Astrocyte of the cerebellum (primary cell): ENCODE measurements at places on chromosomes 1 and 21.

- DNase-seq: no peak
Observed at GRCh38 chr1:118294875-118295642, 110.0 kb upstream of the SPAG17 start.

GRCh38 chr1:42736571-42737200 is 3.4 kb downstream of the CLDN19 start:
- DNase-seq: no peak

DNA sequence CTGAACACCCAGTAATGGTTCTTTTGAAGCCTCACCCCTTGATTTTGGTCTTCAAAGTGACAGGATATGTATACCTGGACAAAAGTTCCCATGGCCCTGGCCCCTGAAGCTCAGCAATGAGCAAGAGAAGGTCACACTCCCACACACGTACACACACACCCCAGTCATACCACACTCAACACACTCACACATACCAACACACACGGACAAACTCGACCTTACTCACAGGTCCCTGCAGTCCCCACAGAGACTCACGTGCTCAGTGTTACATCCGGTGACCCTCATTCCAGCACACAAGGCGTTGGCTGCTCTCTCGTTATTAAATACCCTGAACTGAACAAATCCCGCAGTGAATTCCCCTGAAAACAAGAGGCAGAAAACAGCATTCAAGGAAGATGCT is 5.9 kb downstream of the ITLN1 start:
- no peak for DNase-seq

DNA sequence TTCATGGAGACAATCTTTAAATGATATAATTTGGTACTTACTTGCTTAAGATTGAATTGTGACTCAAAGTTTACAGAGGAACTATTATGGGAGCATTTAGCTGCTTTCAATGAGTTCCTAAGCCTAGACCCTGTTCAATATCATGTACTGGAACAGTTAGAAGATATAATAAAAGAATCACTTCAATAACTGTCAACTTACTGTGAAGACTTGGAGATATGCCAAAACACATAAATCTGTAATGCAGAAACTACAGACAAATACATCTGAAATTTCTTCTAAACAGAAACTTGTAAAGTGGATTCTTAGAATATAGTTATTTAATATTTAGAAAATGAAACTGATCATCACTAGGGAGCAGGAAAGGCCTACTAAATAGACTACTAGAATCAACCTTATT is 259.3 kb downstream of the HLX start:
- DNase-seq: no peak

DNA sequence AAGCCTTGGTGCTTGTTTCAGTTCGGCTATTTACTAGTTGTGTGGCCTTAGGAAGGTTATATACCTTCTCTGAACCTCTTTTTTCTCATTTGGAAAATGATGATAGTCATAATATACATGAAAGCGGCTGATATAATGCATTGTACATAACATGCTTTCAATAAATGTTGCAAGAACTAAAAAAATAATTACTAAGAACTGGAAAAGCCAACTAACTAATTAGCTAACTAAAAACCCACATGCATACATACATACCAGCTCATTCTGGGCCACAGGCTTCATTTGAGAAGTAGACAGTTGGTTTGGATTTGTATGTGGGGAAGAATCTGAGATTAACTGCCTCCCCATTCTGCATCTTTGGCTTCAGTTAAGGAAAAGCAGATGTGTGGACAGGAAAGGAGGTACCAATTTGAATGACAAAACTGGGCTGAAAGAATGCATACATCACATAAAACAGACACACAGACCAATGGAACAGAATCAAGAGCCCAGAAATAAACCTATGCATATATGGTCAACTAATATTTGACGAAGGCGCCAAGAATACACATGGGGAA is 217.9 kb downstream of the TM2D1 start:
- DNase-seq: no peak

DNA sequence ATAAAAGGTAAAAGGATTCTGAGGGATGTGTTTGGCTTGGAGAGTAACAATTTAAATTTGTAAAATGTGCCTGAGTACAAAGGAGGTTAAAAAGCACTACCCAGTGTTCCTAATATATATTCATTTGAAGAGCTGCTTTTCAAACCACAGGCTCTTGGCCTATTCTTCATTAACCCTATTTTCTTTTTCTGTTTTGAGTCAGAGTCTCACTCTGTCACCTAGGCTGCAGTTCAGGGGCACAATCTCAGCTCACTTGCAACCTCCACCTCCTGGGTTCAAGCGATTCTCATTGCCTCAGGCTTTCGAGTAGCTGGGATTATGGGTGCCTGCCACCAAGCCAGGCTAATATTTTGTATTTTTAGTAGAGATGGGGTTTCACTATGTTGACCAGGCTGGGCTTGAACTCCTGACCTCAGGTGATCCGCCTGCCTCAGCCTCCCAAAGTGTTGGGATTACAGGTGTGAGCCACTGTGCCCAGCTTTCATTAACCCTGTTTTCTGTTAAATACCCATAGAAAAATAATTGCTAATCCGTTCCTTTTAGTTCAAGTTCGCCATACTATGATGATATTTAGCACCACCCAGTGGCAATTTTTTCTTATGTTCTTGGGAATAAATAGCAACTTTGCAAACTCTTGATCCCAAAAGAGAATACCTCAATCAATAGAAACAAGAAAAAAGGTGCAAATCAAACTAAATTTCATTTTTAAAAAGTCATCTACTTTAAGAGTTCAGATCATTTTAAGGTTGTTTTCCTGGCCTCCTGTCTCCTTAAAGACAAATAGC is 30.5 kb downstream of the ZBTB8OS start:
- no peak for DNase-seq

GRCh38 chr1:246280551-246280950 is 226.5 kb downstream of the SMYD3 start:
- peak; percentile 35 for DNase-seq

- no peak for DNase-seq
Observed at GRCh38 chr21:39367783-39368182, 18.9 kb upstream of the HMGN1 start.

GRCh38 chr1:52658795-52659194 is 25.8 kb downstream of the SHISAL2A start:
- no peak for DNase-seq

- peak; percentile 53 for DNase-seq
Observed at GRCh38 chr21:39125752-39126485, 57.3 kb downstream of the PSMG1 start.

- DNase-seq: no peak
Observed at GRCh38 chr1:65108025-65108642, 39.9 kb upstream of the AK4 start.

- DNase-seq: no peak
Observed at GRCh38 chr1:233549404-233549803, 64.5 kb upstream of the KCNK1 start.

DNA sequence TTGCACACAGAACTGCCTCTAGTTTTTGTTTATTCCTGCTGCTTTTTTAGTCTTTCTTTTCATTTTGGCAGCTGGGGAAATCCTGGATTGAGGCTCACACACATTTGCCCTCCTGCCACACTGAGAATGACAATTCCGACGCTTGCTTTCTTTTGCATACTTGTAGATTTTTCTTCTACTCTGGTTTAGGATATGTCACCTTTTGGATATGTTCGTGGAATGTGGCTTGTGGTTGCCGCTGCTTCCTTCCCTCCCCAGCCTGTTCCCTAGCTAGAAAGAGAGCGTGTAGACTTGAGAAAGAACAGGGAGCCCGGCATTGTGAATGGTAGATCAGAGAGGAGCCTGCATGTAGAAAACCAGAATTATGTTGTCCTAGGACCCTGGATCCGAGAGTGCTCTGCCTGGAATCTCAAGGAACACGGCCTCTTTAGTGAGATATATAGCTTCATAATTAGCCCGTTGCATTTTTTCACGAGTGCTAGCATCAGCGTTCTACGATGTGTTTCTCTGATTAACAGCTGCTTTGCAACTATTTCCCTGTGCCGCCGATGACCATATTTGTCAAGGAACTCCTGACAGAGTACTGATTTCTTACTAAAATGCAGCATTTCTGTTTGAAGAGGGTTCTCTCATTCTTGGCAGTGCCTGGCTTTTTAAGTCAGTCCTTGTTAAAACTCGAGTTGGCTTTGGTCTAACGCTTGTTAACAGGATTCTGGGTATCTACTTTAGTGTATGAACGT is 56.2 kb downstream of the PEX14 start:
- peak; percentile 70 for DNase-seq

- DNase-seq: no peak
Observed at GRCh38 chr1:203497269-203497777, 3.4 kb downstream of the OPTC start.

DNA sequence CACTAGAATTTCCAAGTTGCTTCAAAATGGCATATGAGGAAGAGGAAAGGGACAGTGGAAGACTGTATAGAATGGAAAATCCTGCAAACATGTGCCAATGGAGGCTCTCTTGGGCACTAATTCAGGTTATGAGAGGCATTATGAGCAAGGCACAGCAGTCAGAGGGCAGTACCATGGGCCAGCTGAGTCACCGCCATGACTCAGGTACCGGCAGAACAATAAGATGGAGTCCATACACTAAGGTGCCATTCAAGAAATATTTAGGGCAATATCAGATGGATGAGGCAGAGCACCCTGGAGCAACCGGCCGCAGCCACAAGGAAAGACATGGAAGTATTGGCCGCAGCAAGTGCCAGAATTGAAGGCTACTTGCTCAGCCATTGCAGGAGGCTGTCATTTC is 25.6 kb upstream of the VAV3 start:
- no peak for DNase-seq

- peak; percentile 8 for DNase-seq
Observed at GRCh38 chr1:97999320-97999719, 78.5 kb upstream of the DPYD start.

DNA sequence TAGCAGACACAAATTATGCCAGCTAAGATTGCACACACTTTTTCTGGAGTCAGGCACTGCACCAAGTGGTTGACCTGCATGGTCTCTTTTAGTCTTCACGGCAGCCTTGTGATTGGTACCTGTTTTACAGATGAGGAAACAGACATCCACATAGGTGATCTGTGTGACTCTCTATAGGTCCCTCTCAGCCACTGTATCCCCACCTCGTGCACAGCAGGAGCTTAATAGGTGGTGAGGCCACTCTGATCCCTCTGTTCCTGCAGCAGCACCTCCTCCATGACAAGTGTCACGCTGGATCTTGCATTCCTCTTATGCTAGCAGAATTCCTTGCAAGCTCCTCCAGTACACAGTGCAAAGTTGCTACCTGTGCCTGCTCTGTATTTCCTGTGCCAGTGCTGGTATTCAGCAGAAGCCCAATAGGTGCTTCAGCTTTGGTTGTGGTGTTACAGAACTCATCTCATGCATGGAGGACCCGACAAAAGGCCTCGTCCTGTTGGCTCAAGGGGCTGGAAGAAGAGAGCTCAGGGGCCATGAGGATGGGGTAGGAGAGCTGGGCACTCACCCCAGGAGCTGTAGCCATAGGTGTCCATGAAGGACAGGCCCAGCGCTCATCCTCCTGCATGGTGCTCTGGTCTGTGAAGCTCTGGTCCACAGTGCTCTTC is 546.7 kb downstream of the PTPRU start:
- DNase-seq: no peak

DNA sequence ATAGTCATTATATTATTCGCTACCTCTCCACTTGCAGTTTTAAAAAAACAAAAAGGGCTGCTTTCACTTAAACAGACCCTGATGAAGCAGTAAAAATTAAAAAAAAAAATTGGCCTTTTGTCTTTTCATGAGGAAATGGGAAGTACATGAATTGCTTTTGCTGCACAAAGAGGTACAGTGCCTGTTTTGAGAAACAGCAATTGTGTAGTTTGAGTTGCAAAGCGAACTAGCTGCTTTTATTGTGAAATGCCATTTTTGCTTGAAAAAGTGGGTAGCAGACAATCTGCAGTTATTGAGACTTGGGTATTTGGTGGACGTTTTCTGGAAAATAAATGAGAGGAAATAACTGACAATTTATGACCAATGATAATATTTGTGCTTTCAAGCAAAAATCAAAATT is 7.0 kb downstream of the DIP2A start:
- DNase-seq: no peak

DNA sequence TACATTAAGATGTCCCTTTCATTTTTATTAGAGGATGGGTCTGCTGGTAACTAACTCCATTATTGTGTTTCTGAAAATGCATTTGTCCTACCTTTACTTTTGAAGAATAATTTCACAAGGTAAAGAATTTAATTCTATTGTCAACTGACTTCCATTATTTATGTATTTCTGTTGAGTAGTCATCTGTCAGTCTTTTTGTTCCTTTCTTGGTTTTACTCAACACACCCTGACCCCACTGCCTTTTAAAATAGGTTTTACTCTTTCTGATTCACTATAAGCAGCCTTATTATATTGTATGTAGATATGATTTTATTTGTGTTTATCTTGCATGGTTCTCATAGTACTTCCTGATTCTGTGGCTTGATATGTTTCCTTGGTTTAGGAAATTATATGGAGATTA is 237.5 kb downstream of the TGFB2 start:
- no peak for DNase-seq

GRCh38 chr1:27218736-27219135 is 15.7 kb upstream of the WDTC1 start:
- no peak for DNase-seq

DNA sequence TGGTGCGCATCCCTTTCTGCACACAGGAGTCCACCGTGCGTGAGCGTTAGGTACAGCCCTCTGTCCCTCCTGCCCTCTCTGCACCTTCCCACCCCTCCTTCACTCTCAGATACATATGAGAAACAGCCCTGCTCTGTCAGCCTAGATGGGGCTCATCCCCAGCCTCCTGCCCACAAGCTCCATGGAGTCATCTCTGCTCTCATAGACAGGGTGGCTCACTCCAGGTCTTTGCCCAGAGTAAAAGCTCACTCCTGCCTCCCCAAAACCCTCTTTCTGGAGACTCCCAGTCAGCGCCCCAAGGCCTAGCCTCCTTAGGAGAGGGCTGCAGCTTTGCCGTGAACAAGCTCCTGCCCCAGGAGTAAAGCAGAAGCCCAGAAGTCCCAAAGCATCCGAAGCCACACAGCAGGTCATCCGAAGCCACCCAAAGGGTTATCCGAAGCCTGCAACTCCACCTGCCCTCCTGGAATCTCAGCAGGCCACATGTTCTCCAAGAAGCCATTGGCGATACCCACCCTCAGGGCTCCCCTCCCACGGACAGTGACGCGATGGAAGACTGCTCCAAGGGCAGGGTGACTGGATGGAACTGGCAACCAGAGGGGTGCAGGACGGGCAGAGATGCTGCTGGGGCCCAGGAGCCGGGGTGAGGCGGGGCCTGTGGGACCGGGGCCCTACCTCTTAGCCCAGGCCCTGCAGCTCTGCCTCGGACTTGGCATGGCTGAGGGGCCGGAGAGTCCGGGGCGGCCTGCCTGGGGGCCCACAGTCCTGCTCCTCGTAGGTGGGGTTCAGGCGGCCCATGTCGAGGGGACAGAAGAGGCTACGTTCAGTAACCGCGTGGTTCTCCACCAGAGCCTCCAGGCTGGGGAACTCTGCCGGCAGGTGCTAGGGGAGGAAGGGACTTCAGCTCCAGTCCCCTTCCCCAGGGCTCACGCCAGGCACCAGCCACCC is 3.6 kb upstream of the KIF17 start:
- no peak for DNase-seq

GRCh38 chr1:232344791-232345399 is 285.0 kb downstream of the SIPA1L2 start:
- DNase-seq: no peak

GRCh38 chr1:32639489-32640075 is 10.8 kb downstream of the ZBTB8OS start:
- DNase-seq: no peak
